ENCODE measurements at places on chromosomes 16 and 17.
A peak's percentile ranks its signal among the peaks of the same experiment; 100 is the strongest.

DNA sequence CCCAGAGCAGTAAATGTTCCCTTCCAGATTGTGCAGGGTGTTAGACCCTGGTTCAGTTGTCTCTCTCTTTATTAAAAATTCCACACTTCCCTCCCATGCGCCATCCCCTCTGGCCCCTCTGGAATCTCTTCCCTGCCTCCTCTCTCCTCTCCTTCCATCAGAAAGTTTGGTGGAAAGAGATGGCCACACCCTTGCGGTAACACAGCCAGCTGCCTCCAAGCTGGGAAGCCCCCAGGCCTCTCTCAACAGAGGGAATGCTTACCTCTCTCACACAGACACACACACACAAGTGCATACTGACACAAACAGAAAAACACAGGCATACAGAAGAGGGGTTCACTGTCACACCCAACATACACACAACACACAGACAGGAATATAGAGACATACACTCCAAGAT is 220.5 kb downstream of the C16orf78 start:
- no peak for DNase-seq

GRCh38 chr17:66778531-66779236 is 56.2 kb upstream of the CACNG5 start:
- no peak for DNase-seq

DNA sequence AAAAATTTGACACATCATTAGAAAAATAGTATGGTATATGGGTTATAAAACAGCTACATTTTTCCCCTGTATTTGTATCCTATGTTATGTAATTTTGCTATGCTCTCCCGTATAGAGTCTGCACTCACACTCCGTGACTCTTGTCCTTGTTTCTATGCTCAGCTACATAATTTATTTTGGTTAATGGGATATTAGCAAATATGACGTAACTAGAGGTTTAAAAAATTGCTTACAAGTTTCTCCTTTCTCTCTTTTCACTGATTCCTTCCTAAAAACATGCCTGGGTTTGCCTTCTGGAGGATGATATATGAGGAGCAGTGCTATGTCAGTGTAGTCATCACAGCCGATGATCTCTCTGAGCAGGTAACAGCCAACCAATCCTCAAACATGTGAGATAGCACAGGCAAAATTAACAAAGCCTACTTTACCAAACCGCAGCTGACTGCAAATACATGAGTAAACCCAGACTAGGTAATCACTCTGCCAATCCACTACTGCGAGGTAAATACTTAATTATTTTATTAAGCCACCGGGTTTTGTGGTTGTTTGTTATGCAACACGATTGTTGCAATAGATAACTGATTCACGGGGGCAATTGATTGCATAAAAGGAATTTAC is 126.9 kb downstream of the KIF2B start:
- DNase-seq = no peak

DNA sequence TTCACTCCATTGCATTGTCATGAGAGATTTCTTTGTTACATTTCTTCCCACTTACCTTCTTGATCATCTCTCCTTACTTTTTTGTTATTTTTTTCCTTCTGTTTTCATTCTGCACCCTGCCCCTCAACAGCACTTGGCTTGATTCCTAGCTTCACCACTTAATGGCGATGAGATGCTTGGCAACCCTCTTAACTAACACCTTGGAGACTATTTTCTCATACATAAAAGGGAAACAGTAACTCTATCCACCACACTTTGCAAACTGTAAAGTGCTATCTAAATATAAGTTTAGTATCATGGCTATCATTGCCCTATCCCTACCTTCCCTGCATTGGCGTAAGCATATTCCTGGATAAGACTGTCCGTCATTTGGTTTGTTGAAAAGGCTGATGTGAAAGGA is 177.3 kb downstream of the SHISA6 start:
- DNase-seq = no peak

GRCh38 chr17:81666092-81666341 is 388 bp downstream of the OXLD1 start:
- DNase-seq = no peak

- DNase-seq = no peak
Observed at GRCh38 chr17:5823219-5823618, 238.9 kb upstream of the NLRP1 start.

- no peak for DNase-seq
Observed at GRCh38 chr17:2338315-2338657, 985 bp downstream of the SGSM2 start.

DNA sequence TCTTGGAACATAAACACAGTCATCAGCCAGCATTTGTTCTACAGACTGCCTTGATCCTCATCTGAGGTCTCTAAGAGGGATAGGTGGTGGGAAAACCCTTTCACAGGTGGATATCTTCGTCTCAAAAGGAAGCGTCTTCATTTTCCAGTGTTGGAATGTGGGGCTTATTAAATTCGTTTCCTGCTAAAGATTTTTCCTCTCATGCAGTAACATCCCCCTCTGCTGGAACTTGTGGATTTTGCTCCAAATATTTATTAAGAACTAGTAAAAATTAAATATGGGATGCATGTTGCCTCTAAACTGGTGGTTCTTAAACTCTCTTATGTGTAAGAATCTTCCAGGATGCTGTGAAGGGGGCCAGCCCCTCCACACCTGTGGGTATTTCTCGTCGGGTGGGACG is 20.1 kb upstream of the MLYCD start:
- DNase-seq = no peak

DNA sequence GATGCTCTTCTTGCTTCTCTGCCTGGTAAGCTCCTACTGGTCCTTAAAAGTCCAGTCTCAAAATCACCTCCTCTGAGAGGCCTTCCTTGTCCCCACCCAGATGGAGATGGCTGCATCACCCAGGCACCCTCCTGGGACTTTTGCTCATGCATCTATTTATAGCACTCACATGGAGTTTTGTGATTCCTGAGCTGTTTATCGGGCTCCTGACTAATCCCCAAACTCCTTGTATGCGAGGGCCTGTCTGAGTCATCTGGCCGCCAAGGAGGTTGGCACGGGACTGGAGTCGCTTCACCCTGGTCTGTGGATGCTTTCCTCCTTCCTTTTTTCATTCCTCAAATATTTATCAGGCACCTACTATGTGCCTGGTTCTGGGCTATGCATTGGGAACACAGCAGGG is 2.3 kb upstream of the MAP2K3 start:
- peak; percentile 82 for DNase-seq

GRCh38 chr17:37261286-37261685 is 114.5 kb upstream of the C17orf78 start:
- DNase-seq = no peak

DNA sequence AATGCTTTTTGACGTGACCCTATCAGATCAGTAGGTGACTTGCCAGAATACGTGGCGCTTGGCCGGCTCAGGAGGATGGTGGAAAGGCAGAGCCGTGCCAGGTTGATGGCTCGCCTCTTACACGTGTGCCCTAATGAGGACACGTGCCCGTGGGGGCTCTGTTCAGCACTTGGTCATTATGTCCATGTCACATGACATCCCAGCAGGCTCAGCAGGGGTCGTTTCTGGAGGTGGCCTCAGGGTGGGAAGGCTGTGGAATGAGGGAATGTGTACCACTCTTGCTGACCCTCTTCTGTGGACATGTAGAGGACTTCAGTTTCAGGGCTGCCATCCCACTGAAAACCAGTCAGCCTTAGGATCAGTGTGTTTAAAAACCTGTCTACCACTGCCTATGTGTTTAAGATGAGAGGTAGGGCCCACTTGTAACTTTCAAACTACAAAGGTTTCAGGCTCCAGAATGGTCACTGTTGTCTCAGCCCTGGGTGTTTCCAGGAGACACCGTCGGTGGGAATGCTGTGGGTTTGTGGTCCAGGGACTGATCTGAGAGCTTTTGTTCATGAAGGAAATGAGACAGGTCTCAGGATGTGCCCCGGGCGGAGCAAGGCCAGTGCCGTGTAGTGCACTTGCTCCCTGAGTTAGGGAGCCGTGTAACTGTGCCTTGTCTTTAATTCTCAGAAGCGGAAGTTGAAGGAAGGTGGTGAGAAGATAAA is 12.1 kb downstream of the UBN1 start:
- no peak for DNase-seq

DNA sequence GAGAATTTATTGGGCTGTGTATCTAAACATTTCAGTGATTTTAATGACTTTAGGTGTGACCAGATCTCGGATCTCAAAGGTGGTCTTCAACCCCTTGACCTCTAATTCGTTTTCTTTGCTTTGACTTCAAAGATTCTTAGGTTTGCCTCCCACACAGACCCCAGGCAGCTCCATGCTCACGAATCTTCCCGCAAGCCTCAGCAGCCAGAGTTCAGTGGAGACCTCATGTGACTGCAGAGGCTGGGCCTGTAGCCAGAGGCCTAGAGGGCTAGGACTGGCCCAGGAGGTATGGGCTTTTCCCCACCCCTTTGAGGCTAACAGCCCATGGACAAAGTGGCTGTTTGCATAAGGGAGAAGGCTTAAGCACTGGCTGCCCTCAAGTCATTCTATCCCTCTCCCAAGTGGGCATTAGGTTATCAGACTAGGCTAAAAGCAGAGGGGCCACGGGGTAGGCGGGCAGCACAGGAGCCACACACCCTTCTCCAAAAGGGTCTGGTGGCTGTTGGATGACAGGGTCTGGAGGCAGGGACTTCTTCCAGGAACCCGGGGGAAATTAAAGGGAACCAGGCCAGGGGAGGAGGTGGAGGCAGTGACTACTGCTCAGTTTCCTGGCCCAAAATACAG is 3.0 kb downstream of the HIRIP3 start:
- DNase-seq = no peak

DNA sequence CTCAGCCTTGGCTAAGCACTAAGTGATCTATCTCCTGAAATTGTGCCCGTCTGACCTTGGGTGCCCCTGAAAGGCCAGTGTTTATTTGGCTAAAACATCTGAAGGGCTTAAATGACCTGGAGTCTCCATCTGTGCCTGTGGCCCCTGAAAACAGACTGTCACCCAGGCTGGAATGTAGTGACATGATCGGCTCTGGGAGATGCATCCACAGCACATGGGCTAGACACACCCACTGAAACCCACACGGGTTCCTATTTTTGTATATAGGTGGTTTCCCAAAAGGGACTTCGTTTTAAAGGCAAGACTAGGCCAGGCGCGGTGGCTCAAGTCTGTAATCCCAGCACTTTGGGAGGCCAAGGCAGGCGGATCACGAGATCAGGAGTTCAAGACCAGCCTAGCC is 13.5 kb downstream of the CEP295NL start:
- no peak for DNase-seq

- DNase-seq = no peak
Observed at GRCh38 chr16:21943571-21943970, 9.6 kb upstream of the UQCRC2 start.

DNA sequence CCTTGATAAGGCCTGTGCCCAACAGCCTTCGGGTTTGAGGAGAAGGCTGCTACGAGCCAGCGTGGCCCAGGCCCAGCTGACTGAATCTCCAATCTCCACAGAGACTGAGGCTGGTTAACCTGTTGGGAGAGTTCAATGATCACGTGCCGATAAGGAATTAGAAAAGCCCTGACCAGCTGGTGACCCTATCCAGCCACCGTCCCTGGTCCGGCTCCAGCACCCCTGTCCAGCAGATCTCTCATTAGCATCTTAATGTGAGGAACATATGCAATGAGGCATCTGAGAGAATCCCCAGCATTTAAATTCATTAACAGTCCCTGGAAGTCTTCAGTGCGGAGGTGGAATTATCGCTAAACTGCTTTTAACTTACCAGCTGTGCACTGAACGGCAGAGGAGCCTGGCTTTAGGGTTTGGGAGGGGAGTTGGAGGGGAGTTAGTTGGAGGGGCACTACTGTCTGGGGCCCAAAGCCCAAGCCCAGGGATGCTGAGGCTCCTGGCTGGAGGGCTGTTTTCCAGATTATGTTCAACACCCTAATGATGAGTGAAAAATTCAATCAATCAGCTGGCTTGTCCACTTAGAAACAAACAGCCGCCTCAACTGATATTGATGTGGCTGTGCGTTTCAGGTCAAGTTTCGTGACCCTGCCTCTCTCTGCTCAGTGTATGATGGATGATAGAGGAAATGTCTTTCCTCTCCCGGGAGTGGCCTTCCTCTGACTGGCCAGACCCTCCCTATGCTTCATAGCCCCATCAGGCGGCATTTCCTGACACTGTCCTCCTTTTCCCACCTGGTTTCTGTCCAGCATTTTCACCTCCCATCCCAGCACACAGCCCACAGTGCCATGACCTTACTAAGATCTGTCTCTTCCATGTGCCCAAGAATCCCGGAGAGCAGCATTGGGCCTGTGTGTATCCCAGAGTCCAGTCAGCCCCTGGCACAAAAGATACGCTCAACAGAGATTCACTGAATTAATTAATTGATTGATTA is 184.5 kb downstream of the CCT6B start:
- DNase-seq = no peak
